ENCODE measurements at places on chromosomes 12 and 14.

DNA sequence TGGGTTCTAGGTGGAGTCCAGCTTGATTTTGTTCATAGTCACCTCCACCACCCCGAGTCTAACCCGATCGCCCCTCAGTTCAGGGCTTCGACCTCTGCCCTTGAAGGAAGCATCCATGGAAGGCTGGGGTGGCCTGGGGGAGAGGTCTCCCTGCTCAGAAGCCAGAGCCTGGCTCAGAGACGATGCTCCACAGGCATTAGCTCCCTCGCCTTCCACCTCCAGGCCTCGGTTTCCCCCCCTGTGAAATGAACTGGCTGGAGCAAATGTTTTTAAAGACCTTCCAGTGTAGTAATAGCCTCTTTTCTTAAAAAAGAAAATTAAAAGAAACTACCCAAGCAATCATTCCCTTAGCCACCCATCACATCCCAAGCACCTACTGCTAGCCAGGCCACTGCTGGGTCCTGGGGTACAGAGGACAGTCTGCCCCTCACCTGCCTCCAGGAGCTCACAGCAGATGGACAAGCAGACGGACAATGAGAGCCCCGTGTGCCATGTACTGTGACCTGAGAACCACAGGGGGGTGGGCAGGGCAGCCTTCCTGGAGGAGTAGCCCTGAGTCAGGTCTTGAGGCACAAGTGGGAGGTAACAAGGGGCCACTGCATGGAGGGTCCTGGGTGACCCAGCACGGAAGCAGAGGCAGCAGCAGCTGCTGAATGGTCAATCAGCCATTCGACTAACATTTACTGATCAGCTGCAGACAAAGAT is 42.3 kb upstream of the EML1 start:
- DNase-seq = no peak

DNA sequence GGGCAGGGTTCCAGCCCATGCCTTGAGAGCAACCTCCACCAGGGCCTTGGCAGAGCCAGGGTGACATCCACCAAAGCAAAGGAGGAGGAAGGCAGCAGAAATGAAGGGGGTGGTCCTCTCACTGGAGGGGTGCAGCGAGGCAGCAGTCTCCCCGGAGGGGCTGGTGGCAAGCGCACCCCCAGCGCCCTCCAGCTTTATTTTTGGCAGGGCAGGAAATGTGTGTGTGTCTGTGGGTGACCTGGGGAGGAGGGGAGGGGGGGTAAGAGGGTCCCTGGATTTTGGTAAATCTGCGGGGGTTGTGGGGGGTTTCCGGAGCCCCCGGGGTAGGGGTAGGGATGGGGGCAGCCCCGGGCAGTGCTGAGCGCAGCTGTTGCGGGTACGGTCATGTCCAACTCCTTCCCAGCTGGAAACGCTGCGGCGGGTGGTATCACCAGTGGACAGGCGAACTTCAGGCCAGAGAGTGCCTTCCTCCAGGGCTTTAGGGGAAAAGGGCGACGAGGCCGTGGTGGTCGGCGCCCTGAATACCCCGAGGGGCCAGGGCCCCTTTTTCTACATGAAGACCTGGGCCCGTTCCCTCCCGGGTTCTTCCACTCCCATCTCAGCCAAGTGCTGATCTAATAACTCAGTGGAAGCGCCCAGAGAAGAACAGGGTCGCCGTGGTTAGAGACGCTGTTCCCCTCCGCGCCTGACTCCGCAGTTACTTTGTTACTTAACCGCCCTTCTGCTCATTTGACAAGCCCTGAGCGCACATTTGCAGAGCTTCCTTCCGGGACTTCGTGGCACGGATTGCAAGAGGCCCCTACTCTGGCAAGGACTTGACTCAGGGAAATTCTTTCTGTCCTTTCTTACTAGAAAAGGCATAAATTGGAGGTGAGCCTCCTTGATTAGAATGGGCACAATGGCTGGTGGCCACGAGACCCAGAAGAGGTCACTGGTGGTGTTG is 55.2 kb downstream of the FOS start:
- DNase-seq = no peak

DNA sequence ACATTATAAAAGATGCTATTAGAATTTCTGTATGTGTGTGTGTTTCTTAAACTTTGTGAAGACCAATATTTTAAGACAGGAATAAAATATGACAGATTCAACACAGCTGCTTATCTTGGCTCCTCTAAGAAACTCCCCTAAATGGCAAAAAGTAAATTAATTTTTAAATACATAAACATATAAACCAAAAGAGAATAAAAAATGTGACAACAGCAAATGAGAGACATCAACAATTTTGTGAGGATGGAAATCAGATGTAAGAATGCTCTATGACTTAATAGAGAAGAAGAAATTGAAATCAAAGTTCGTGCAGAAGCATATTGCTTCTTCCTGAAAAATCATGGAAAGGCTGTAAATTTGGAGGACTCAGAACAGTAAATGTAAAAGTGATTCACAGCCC is 1083.8 kb downstream of the FLRT2 start:
- DNase-seq = no peak

DNA sequence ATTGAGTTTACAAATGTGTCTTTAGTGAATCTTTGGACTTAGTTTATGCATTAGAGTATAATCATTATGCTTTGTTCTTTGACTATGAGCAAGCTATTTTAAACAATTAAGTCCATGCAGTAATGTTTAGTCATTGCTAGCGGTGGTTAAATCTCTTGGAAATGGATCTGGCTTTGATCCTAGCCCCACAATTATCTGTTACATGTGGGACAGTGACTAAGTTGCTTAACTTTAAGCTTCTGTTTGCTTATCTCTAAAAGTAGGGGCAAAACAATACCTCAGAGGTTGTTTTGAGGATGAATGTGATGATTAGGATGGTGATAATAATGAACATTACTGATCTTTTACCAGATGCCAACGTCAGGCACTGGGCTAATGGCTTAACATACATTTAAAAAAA is 124.2 kb downstream of the NPAS3 start:
- DNase-seq = no peak

DNA sequence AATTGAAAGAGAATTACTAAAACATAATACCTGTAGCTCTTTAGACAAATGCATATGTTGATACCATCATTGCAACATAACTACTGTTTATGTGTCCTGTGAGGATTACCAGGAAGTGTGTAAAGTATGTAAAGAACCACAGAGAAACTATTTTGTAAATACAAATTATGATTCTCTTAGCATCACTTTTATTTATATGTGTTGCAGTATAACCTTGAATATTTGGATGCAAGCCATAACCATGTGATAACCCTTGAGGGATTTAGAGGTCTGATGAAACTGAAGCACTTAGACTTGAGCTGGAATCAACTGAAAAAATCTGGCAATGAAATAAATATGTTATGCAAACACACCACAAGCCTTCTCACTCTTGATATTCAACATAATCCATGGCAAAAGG is 77.5 kb downstream of the LRRC9 start:
- no peak for DNase-seq

DNA sequence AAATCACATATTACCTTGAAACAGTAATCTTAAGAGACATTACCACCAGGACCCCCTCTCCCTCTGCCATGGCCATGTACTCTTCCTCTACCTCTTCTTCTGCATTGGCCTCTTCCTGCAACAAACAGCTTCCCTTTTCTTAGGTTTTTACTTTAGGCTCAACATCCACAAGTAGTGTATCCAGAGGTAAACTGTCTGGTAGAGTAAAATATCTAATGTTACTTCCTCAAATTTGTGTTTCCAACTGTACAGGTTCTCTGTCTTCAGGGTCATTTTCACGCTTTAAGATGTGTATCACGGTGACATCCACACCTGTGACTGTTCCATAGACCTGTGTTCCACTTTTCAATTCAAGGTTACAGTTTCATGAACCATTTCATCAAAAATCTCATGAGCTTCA is 13.4 kb downstream of the CDK17 start:
- no peak for DNase-seq

DNA sequence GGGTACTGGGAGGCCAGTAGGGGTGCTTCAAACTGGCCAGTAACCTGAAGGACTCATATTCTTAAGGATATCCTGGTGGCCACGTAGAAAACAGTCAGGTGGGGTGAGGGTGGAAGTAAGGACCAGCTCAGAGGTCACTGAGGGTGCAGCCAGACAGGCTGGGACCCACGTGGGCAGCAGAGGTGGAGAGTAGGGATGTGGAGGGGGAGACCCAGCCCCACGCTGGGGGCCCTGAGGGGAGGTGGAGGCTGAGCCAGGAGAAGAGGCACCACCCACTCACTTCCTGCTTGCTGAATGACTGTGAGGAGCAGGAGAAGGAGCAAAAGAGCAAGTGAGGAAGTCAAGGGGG is 12.6 kb upstream of the SERPINA3 start:
- no peak for DNase-seq

- no peak for DNase-seq
Observed at GRCh38 chr14:100297320-100298300, 8.6 kb downstream of the SLC25A29 start.

DNA sequence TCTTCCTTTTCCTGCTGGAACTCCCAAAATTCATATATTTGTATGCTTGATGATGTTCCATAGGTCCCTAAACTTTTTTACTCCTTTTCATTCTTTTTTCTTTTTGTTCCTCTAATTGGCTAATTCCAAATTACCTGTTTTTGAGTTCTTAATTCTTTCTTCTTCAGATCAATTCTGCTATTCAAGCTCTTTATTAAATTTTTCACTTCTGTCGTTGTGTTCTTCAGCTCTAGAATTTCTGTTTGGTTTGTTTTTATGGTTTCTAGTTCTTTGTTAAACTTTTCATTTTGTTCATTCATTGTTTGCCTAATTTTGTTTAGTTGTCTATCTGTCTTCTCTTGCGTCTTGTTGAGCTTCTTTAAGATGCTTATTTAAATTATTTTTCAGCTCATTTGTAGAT is 154.8 kb downstream of the TPH2 start:
- DNase-seq = no peak

DNA sequence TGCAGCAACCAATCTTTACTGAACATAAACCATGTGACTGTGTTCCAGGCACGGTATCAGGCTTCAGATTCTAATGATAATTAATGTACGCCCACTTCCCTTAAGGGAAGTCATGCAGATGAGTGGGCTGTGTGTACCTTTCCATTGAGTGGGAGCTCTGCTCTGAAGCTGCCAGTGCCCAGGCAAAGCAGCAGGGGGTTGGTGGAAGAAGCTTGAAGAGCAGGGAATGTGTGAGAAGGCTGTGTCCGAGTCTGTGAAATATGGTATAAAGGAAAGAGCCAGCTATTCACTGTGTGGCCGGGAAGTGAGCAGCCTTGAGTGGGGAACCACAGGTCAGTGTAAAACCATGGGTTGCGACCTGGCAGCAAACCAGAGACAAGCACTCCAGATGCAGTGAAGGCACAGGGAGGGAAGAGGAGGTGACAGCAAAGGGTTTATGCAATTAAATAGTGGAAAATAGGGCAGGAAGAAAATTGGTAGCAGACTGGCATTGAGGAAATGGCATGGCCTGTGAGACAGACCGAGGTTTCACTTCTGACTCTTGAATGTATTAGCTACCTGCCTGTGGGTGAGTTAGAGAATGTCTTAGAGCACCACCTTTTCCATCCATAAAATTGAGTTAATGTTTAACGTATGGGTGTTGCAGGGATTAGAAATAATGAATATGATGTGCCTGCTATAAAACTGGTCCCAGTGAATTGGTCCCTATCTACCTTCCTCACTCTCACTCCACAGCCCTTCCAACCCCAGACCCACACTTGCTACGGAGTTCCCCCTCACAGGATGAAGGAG is 116.4 kb downstream of the NTF3 start:
- no peak for DNase-seq
